Activated T-cell treated with anti-CD3 and anti-CD28 coated beads, Interleukin-2, amount 50 U/mL, for 4 hours (primary cell): ENCODE measurements at places on chromosomes 2 and 18. TPM values are rescaled to one million over a fixed set of nuclear protein-coding genes. Genes with fewer than 3 reads are reported as not detected.

NYAP2 gene
- not detected for total RNA-seq

DSC2 gene
- 0.08 TPM for total RNA-seq

CSRNP3 gene
- total RNA-seq = not detected

FARSB gene
- total RNA-seq = 67.3 TPM

PSMG2 gene
- total RNA-seq = 99.1 TPM

CYP26B1 gene
- total RNA-seq = not detected

SIX3 gene
- 0.11 TPM for total RNA-seq

INPP5D gene
- total RNA-seq = 35.5 TPM

IL1RL1 gene
- 0.38 TPM for total RNA-seq

REG1B gene
- 1.7 TPM for total RNA-seq

HOXD13 gene
- total RNA-seq = not detected

RAB27B gene
- total RNA-seq = 0.05 TPM

FKBP1B gene
- total RNA-seq = 0.63 TPM

SERPINB7 gene
- not detected for total RNA-seq

AKAIN1 gene
- total RNA-seq = not detected

TUBA3E gene
- not detected for total RNA-seq

LYG1 gene
- 0.68 TPM for total RNA-seq

NEU2 gene
- total RNA-seq = not detected

MYL1 gene
- total RNA-seq = not detected

PTPRN gene
- 0.19 TPM for total RNA-seq

AMER3 gene
- total RNA-seq = not detected

HAAO gene
- 0.24 TPM for total RNA-seq

RAMP1 gene
- total RNA-seq = 0.46 TPM

SOWAHC gene
- 0.53 TPM for total RNA-seq

KCNE4 gene
- total RNA-seq = not detected

C2orf15 gene
- total RNA-seq = 0.37 TPM
